ENCODE measurements at places on chromosomes 13 and 19.
A peak's percentile ranks its signal among the peaks of the same experiment; 100 is the strongest.

DNA sequence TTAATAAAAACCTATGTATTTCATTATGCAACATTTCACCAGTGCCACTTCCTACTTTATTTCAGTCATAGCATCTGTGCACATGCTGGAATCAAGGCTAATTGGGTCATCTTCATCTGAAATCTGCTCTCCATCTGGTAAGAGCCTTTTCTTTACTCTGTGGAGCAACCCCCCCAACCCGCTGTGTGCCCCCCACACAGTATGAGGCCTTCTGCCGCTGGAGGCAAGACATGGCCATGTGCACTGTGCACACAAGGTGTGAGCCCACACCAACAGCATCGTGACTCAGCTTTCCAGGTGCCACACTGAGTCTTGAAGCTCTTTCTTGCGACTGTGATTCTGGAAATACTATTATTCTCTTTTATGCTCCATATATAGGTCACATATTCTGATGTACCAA is 471.0 kb downstream of the TBC1D4 start:
- no peak for DNase-seq

- no peak for DNase-seq
Measured at GRCh38 chr13:28408863-28409262, 86.1 kb downstream of the FLT1 start.

GRCh38 chr13:41458761-41459431 is 1.5 kb downstream of the RGCC start:
- DNase-seq, result peak; percentile 81

- DNase-seq, result no peak
Measured at GRCh38 chr13:42127047-42127446, 78.6 kb downstream of the DGKH start.

- no peak for DNase-seq
Measured at GRCh38 chr13:98939660-98940191, 38.1 kb downstream of the DOCK9 start.

All from CD4-positive, alpha-beta T cell treated with Interleukin-17A for 4 hours (primary cell).